Stimulated activated CD4-positive, alpha-beta T cell treated with anti-CD3 and anti-CD28 coated beads, Interleukin-15, amount 100 ng/mL, for 48 hours (primary cell): ENCODE measurements at places on chromosomes 6 and 20.
A peak's percentile ranks its signal among the peaks of the same experiment; 100 is the strongest.

DNA sequence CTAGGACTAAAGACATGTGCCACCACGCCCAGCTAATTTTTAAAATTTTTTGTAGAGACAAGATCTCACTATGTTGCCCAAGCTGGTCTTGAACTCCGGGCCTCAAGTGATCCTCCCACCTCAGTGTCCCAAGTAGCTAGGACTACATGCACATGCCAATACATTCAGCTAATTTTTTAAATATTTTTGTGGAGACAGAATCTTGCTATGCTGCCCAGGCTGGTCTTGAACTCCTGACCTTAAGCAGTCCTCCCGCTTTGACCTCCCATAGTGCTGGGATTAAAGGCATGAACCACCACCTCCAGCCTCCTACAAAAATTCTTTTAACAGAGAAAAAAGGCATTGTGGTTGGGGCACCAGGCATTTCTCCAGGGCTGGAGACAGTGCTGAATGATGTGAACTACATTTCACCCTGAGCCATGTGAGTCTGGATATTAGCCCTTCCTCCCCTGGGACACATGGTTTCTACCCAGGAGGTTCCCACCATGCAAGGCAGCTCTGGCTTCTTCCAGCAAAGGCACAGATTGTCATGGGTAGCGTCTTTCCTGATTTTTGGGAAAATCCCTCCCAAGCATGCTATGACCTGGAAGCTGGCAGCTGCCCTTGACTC lies 36.3 kb upstream of the CMTR1 start:
- no peak for DNase-seq

GRCh38 chr20:35001596-35002362 lies 46.1 kb downstream of the MYH7B start:
- no peak for DNase-seq

GRCh38 chr6:34249469-34250261 lies 859 bp upstream of the SMIM29 start:
- DNase-seq = no peak

GRCh38 chr20:43569282-43569681 lies 10.5 kb downstream of the SGK2 start:
- DNase-seq = no peak

- no peak for DNase-seq
These were observed 550.3 kb upstream of the JARID2 start for GRCh38 chr6:14695579-14695978.

DNA sequence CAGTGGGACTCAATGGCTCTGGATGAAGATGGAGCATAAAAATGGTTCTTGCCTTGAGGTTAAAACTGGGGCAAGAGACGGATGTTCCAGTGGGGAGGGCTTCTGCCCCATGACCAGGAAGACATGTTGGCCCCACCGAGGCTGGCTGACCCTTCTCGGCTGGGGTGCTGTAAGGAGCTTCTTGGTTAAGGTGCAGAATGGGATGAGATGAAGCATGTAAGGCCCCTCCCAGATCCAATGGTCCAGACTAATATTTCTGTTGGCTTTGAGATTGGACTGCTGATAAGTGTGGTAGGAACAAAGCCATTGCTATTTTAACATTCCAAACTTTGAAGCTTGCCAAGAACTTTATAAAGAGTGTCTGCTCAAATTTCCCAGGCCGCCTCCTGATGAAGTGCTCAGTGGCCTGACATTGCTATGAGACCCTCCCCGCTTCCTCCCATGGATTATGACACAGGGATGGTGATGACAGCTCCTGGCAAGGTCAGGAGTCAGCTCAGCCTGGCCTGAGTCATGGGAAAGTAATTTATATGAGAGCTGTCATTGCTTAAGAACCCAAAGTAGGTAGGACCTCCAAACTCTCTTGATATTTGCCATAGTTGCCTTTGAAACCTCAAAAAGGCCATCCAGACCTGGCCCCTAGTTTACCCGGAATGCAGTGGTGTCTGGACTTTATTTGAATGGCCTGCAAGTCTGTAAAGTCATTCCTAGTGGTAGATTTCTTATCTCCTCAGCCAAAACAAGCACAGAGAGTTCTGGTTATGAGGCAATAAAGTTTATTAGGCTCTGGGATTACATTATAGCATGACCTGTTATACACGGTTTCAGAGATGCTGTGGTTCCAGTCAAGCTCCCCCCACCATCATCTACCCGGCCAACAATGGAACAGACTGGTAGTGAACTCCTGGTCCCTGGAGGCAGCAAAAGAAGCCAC lies 55.2 kb downstream of the TGM2 start:
- no peak for DNase-seq

GRCh38 chr6:16420337-16420714 lies 181.9 kb downstream of the GMPR start:
- no peak for DNase-seq

DNA sequence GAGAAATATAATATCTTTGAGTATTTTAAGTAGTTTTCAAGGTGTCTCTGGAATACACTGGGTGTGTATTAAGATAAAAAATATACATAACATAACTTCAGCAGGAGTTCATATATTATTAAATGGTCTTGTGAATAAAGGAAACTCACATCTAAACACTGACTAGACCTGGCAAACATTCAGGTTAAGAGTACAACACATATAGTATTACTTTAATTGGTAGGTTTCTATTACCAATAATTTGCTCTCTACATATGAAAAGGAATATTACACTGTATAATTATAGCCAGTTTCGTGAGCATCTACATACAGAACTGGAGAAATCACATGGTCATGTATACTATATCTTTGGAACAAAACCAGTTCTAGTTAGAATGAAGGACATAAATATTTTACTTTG lies 8.7 kb downstream of the NCOA5 start:
- DNase-seq = no peak

DNA sequence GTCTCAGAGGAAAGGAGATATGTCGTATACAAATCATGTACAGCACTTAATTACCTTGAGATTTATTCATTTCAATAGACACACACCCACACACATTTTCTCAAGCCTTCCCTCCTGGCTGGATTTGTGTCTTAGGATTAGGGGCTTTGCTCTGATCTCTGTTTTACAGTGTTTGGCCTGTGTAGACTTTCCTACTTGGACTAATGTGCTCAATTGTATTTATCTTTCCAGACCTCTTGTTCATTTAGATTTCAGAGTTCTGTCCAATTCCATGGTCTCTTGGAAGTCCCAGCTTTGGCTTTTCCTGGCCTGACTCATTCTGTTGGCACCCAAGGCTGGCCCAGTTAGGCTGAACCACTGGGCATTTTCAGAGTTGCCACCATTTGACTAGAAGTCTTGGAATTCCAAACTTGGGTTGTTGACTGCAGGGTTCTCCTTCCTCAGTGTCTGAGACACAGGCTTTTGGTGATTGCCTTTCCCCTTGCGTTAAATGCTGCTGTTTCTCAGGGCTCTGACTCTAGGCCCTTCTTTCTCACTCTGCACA lies 8.9 kb upstream of the RFPL4B start:
- DNase-seq = no peak

DNA sequence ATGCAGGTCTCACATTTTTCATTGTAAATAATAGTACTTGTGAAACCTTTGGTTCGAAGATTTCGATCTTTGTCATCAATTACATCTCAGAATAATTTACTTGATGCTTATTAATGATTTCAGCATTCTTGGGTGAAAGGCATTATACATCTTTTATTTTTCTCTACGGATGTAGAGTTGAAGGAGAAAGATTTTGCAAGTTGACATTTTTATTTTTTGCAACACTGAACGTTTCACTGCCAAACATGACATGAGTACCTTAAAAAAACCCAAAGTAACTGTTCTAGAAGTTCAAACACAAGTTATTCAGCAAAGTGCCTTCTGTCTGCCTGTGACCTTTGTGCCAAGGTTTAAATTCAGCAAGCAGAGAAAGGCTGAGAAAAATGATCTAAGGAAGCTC lies 97.3 kb upstream of the SGK1 start:
- DNase-seq = no peak

GRCh38 chr6:150491811-150492172 lies 107.9 kb upstream of the PLEKHG1 start:
- no peak for DNase-seq

GRCh38 chr6:36121787-36122494 lies 8.4 kb upstream of the MAPK13 start:
- DNase-seq = no peak

GRCh38 chr20:20448881-20449280 lies 81.0 kb downstream of the INSM1 start:
- no peak for DNase-seq

DNA sequence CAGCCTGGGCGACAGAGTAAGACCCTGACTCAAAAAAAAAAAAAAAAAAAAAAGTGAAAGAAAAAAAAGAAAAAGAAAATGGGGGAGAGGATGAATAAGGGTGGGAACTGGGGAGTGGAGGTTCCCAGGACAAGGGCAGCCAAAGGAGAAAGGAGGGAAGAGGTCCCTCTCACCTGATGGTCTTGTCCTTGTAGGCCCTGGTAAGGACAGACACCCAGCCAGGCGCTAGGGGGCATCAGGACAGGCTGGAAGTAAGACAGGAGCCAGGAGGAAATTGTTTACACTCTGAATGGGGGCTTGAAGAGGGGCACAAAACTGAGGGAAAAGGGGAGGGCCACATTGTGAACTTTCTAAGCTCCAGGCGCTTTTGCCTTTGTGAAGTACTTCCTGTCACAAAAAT lies 2.3 kb upstream of the ALDH5A1 start:
- DNase-seq = no peak

DNA sequence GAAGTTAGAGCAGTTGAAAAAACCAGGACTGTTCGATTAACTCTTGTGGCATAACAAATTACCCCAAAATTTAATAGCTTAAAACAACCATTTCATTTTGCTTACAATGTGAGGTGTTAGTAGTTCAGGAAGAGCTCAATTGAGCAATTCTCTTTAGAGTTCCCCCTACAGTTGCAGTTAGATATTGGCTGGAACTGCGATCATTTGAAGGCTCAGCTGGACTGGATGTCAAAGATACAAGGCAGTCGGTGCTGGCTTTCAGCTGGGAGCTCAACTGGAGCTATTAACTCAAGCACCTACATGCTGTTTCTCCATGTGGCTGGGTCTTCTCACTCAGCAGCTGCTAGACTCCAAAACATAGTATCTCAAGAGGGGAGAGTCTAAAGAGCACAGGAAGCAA lies 96.0 kb upstream of the LOC128125822 start:
- DNase-seq = no peak

GRCh38 chr6:53412021-53412715 lies 63.4 kb upstream of the ELOVL5 start:
- no peak for DNase-seq

- peak; percentile 56 for DNase-seq
These were observed 98.5 kb downstream of the LY86 start for GRCh38 chr6:6686748-6687601.

DNA sequence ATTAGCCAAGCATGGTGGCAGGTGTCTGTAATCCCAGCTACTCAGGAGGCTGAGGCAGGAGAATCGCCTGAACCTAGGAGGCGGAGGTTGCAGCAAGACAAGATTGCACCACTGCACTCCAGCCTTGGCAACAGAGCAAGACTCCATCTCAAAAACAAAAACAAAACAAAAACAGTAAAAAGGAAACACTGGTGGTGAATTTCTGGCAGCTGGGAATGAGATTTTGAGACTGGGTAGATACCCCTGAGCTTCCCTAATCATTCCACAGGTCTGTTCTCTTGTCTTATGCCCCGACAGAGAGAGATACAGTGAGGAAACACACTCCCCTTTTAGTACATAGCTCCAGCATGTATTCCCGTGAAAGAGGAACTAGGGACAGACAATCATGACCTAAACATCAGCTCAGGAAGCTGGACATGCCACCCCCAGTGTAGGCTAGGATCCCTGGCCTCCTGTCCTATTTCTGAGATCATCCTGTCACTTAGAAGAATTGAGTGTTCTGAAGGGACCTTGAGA lies 9.6 kb downstream of the MAN1A1 start:
- no peak for DNase-seq

GRCh38 chr6:133888929-133889556 lies at the start of gene TCF21:
Gene TCF21, plus strand, starts transcription at chr6:133889113. Its CDS starts 285 bp downstream, at chr6:133889398.
- DNase-seq = no peak

- DNase-seq = no peak
These were observed 28.0 kb downstream of the OSBPL2 start for GRCh38 chr20:62266340-62266739.

DNA sequence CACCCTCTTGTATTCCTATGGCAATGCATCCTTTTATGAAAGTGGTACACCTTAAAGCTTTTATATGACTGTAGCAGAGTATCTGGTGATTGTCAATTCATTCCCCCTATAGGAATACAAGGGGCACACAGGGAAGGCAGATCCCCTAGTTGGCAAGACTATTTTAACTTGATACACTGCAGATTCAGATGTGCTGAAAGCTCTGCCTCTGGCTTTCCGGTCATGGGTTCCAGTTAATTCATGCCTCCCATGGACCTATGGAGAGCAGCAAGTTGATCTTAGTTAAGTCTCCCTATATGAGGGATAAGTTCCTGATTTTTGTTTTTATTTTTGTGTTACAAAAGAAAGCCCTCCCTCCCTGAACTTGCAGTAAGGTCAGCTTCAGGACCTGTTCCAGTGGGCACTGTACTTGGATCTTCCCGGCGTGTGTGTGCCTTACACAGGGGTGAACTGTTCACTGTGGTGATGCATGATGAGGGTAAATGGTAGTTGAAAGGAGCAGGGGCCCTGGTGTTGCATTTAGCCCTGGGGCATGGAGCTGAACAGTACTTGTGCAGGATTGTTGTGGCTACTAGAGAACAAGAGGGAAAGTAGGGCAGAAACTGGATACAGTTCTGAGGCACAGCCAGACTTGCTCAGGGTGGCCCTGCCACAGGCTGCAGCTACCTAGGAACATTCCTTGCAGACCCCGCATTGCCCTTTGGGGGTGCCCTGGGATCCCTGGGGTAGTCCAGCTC lies 292.1 kb downstream of the ESR1 start:
- DNase-seq = no peak

GRCh38 chr6:1784422-1784884 lies 174.7 kb downstream of the FOXC1 start:
- no peak for DNase-seq

DNA sequence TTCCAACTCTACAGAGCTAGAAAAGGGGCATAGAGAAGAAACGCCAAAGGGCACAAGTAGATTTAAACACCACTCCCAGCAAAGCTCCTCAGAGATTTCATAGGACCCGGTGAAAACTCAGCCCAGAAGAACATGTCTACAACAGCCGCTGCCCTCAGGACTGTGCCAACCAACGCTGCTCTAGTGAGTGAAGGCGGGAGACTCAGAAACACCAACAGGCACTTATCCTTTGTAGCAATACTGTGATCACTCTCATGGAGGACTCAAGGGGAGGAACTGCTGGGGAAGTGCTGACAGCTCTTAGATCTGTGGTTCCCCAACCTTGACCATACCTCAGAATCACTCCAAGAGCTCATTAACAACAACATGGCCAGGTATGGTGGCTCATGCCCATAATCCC lies 39.5 kb downstream of the STAU1 start:
- no peak for DNase-seq

GRCh38 chr6:31752739-31753319 lies 9.6 kb upstream of the SAPCD1 start:
- DNase-seq = no peak

DNA sequence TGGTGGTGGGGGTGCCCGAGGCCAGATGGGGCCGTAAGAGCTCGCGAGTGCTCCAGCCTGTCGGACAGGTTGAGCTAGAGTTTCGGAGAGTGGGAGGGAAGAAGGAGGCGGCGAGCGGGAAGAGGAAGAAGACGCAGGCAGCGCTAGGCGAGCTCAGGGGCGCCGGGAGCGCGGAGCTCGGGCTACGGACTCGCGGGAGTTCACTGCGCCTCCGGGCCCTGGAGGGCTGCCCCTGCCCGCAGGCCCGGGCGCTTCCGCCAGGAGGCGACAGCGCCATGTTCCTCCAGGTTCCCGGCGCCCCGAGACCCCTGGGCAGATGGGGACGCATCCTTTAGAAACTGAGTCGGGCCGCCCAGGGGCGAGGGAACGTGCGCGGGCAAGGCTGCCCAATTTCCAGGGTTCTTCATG lies 984 bp downstream of the TFAP2C start:
- no peak for DNase-seq

- DNase-seq = no peak
These were observed 228.0 kb downstream of the ZNF217 start for GRCh38 chr20:53365539-53366075.
